Right cardiac atrium (tissue), 5 donors: ENCODE measurements at places on chromosomes 5 and 9.

DNA sequence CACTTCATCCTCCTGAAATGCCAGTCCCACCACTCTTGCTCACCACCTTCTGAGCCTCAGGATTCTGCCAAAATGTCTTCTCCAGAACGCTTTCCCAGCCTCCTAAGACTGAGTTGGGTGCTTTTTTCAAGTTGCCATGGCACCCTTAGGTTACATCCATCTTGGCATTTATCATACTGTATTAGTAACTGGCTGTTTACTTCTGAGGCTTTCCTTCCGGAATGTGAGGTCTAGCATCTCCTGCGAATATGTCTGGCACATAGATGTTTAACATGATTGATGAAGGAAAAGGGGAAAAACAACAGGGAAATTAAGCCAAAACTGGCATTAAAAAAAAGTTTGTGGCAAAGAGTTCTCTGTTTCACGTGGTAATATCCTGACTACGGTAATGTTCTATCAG lies 24.9 kb downstream of the RNF130 start:
- DNase-seq = no peak

DNA sequence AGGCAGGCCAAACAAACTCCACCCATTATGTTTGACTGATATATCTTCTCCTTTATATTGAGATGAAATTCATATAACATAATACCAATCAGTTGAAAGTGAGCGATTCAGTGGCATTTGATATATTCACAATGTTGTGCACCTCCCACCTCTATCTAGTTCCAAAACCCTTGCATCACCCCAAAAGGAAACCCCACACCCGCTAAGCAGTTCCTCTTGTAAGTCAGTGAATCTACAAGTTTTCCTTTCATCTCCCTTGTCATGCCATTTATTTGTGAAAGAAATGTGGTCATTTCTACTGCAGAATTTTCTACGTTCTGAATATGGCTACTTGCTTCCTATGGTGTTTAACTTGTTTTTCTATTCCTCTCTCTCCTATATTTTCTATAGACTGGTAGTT lies 99.4 kb upstream of the PTPN3 start:
- DNase-seq = no peak

- DNase-seq = no peak
Measured at GRCh38 chr5:61624553-61625136, 292.6 kb downstream of the ZSWIM6 start.

DNA sequence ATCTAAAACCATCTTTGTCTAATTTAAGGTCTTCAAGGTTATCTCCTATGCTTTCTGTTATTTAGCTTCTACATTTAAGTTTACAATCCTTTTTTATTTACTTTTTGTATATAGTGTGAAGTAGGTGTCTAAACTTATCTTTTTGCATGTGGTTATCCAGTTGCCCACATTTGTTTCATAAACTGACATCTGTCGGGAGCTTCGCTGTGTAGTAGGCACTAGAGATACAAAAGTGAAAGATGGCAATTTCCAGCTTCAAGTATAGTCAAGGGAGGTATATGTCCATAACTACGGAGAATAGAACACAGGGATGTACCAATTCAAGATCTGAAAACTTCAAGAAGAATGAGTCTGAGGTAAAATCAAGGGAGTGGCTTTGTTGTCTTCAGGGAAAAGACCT lies 38.7 kb upstream of the ELL2 start:
- no peak for DNase-seq

GRCh38 chr9:34992376-34992951 lies 2.9 kb downstream of the DNAJB5 start:
- peak; percentile 79 for DNase-seq

- no peak for DNase-seq
Measured at GRCh38 chr9:4143936-4144717, 155.7 kb downstream of the GLIS3 start.

- peak; percentile 8 for DNase-seq
Measured at GRCh38 chr5:176818391-176819098, 8.2 kb downstream of the UNC5A start.

GRCh38 chr5:139967353-139967752 lies 75.7 kb downstream of the NRG2 start:
- DNase-seq = no peak

DNA sequence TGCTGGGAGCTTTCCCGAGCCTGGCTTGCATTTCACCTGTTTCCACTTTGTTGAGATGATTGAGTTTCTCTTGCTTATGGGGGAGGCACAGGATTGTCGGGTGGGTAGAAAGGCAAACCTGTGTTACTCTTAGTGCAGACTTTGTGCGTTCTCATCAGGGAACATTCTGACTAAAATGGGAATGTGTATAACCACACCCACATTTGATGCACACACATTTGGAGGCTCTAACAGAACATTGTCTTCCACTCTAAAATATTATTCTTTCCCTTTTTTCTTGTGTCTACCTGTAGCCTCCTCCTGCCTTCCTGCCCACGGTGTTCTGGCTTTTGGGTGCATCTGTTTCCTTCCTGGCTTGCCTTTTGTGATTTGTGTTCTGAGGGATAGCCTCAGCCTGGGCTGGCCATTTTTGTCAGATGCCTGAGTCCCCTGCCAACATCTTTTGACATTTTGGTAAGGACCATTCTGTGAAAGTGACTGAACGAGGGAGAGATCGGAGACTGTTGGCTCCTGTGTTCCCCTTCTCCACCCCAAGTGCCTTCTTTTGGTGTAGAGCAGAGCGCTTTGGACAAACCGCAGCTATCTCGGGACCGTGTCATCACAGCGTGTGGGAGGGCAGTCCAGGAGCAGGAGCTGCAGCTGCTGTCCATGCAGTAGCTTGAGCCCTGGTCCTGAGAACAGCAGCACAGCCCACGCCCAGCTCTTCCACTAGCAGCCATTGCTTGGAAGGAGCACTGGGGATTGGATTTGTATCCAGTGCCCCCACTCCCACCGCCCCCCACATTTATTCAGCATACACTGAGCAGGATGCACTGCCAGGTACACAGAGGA lies 101.4 kb downstream of the ARHGAP26 start:
- DNase-seq = peak; percentile 36

DNA sequence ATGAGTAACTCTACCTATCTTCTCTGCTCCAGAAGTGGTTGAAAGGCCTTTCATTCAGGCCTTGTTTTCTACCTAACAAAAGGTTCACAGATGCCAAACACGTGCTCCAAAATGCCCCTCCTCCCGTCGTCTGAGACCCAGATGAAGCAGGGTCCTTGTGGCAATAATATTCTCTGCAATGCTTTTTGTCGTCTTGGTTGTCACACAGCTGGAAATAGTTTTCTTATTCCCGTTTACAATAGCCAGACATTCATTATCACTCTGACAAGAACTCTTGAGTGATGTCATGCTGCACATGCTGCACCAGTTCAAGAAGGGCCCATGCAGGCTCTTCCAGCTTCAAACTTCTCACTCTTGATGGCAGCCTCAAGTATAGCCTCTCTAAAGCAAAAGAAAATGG lies 7.8 kb downstream of the LPAR1 start:
- no peak for DNase-seq

DNA sequence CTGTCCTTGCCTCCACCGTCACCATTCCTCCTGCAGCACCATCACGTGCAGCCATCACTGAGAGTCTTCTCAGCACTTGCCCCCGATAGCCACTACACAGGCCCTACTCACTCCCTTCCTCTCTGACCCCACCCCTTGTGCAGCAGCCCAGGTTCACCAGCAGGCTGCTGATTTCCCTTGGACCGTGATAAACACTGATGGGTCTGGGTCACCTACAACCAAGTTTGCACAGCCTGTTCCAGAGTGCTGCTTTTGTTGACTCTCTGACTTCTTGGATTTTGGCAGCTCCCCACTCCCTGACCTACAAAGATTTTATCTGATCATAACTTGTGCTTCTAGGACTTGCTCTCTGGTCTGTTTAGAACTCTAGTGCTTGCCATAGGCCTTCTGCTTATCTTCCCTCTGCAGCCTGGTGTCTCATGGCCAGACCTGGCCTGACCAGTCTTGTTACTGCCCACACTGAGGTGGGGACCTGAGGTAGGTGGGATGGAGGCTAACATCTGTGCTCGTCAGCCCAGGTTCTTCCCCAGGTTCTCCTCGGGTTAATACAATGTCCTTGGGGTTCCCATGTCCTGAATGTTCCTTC lies 109.3 kb downstream of the TARS1 start:
- no peak for DNase-seq

DNA sequence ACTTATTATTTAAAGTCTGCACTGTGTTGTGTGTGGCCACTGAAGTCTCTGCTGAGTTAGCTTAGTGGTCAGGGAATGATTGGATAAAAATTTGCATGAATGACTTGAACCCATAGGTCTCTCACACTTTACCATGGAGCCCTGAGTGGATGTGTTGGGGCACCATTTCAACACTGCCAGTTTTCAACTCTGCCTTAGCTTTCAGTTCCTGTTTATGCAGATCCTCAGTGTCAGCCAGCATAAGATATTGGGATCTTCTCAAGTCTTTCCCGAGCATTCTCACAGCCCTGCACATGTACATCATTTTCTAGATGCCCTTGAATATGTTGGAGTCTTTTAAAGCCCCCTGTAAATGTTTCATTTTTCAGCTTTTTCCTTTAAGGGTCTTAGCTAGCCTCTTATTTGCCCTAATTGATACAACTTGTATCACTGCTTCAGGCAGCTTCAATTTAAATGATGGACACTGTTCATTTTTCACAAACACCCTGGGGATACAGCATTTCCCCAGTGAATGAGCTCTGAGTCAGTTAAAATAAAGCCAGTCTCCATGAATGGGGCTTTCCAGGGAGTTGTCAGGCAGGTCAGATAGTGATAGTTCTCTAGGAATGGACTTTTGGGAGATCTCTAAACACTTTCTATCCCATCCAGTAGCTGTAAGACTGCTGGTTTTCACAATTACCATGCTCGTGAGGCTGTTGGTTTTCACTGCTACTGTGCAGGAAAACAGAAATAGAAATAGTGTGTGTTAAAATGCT lies 211.9 kb upstream of the PAPPA start:
- no peak for DNase-seq

- DNase-seq = no peak
Measured at GRCh38 chr5:67724412-67725135, 491.0 kb upstream of the PIK3R1 start.

DNA sequence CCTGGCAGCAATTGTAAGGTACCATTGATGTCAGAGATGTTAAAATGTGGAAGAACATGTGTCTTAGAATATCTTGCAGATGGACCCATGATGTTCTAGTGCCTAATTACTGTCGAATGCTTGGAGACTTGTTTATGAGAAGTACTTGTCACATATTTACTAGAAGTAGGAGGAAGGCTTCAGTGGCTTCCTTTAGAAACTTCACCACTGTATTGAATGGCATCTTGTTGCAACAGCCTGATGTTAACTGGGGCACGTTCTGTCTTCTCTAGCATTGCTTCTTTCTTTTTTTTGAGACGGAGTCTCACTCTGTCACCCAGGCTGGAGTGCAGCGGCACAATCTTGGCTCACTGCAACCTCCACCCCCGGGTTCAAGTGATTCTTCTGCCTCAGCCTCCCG lies 16.5 kb downstream of the UGCG start:
- DNase-seq = no peak

DNA sequence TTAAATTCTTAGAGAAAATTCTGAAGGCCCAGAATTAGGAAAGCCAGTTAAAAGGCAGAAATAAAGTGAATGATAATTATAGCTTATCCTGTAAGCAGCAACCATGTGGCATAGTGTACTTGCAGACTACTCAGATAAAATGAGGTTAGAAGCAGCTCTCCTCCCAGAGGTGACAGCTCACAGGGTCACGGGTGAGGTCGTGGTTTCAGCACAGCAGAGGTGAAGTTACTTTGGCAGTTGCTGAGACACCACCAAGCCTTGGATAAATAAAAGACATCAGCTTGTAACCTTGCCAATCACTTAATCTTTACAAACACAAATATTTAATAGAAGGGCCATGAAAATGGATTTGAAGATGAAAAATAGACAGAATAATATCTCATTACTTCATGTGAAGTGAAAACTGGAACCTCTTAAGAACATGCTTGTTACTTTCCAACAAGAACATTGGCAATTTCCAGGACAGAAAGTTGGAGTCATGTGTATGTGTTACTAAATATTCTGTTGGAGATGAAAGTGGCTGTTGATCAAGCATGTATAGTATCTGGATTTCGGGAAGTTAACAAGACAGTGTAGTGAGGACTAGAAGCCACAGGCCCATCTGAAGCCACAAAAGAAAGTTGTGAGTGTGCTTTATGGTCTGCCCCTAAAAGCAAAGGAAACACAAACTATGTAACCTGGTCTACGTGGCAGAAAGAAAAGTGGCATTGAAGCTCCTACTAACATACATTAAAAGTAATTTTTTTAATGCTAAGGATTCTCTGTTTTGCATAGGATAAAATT lies 134.4 kb downstream of the ERCC6L2 start:
- no peak for DNase-seq

DNA sequence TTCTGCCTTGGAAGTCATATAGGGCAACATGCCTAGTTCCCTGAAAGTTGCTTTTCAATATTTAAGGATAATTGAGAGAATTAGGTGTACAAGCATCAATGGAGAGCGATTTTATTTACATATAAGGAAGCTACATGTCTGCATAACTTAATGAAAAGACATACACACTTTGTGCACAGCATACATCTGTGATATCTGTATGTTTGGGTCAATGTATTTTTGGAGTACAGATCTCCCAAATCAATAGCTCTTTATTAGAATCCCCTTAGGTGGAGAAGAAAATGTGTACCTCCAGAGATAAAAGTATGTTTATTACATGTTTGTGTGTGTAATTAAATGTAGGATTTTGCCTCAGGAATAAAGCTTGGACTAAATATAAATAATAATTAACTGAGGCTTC lies 373.7 kb upstream of the CCNH start:
- DNase-seq = no peak

DNA sequence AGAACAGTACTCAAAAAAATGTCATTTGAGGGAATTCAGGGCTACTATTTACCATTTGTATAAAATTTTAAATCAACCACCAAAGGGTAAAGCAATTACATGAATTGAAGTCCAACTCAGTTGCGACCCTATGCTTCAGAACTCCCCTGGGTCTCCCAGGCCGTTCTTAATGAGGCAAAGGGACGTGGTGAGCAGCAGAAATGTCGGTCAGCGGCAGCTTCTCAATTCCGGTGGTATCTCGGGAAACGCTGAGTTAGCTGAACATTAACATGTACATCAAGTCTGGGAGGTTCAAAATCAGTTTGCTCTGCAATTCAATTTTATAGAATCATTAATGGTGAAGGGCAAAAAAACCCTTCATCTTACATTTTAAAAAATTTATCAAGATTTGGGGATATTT lies 173.2 kb downstream of the DIRAS2 start:
- no peak for DNase-seq

DNA sequence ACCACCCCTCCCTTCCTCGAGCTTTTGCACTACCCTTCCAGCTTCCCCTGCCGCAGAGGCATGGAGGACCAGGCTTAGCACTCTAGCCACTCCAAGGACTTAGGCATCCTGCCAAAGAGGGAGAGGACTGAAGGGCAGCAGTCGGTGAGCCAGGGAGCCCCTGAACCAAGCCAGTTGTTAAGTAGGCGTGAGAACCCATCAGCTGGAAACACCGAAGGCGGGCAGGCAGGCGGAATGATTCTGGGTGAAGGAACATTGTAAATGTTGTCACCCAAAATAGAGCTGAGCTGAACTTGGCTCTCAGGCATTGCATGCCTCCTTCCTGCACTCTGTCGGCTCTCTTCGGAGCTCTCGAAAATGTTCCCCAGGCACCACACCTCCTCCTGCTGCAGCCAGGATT lies 42.8 kb downstream of the NRG2 start:
- peak; percentile 63 for DNase-seq
